ENCODE measurements at places on chromosomes 4 and X.

DNA sequence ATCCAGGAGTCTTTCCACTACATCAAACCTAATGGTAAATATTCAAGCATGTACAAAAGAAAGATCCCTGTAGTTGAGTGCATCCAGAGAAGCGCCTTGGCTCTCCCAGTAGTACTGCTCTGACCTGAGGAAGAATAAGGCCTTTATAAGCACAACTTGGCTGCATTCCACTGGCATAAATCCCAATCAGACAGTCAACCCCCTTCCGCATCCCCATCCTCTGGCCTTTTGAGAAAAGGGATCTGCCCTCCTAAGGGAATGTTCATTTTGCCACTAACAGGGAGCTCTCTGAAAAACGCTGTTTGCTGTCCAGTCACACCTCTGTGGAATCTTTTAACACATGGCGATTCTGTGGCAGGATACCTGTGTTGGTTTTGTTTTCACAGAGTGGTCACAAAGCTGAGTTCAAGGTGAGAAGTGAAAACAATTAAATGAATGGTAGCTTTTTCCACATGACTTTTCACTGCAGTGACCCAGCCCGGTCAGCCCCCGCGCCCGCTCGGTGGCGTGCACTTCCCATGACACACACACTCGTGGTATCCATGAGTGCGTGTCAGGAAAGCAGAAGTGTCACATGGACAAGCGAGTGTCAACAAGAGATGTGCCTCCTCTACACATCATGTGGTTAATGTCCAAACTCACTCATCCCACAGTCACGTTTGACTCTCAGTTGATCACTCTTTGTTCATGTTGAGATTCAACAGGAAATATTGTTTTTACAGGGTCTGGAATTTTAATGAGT is 112.2 kb upstream of the ENPP6 start:
- DNase-seq = no peak

- DNase-seq = peak; percentile 5
Observed at GRCh38 chrX:151042842-151043241, 59.7 kb downstream of the HMGB3 start.

- peak; percentile 30 for DNase-seq
Observed at GRCh38 chr4:52588771-52589591, 70.1 kb downstream of the USP46 start.

DNA sequence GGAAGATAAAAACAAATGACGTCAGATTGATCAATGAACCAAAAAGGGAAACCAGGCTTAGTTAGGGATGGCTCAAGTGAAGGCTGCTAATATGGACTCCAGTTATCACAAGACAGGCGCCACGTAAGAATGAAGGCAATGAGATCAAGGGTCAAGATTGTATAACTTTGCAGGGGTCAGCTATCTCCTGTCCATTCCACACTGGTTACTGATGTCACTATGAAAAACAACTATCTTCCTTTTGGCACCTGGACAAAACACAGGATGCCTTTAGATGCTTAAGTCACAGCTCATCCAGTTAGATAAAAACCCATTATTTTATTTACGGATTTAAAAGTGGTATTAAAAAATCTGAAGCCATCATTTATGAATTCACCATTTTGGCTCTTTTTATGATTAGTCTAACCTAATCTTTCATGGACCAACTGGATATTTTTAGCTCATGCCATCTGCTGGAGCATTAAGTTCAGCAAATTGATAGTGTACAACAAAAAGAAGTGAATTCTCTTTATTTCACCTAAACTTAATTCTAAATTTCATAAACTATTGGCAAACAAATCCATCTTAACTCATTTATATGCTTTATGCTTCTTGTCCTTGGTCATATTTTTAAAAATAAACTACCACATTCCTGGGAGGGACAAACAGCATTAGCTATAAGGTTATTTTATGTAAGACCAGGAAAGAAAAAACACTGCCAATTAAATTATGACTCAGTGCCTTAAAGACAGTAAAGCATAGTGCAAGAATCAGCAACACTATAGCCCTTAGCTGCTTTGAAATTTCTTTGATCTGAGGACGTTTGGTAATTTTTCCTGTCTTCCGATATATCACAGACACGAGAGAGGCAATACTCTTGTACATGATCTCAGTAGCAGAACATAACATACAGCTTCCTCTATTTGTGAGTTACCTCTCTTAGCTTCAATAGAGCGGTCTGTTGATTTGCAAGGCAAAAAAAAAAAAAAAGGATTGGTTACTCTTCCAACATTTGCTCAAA is 27.0 kb downstream of the DHX15 start:
- DNase-seq = no peak

- no peak for DNase-seq
Observed at GRCh38 chr4:174396599-174397110, 112.9 kb downstream of the CEP44 start.

- DNase-seq = no peak
Observed at GRCh38 chr4:127214016-127214415, 418.7 kb upstream of the INTU start.

DNA sequence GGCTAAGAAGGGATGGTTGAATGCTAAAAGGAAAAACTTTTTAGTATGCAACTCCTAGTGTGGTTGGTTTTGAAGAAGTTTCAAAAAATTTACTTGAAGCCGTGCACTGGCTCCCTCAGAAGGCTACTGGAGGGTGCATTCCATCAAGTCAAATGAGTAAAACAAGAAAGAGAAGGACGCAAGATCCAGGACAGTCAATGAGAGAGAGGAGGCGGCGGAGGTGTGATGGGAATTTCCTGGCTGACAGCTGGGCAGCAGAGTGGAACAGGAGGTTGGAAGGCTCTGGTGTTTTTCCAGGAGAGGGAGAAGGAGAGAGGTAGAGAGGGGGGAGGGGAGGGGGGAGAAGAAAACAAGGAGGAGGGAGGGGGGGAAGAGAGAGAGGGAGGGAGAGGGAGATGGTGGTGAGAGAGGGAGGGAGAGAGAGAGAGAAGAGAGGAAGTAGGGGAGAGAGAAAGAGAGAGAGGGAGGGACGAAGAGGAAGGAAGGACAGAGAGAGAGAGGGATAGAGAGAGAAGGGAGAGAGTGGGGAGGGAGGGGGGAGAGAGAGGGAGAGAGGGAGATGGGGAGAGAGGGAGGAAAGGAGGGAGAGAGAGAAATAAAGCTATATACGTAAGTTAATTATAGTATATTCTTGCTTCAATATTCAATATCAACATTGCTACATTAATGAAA is 126.4 kb downstream of the SH3KBP1 start:
- DNase-seq = no peak

DNA sequence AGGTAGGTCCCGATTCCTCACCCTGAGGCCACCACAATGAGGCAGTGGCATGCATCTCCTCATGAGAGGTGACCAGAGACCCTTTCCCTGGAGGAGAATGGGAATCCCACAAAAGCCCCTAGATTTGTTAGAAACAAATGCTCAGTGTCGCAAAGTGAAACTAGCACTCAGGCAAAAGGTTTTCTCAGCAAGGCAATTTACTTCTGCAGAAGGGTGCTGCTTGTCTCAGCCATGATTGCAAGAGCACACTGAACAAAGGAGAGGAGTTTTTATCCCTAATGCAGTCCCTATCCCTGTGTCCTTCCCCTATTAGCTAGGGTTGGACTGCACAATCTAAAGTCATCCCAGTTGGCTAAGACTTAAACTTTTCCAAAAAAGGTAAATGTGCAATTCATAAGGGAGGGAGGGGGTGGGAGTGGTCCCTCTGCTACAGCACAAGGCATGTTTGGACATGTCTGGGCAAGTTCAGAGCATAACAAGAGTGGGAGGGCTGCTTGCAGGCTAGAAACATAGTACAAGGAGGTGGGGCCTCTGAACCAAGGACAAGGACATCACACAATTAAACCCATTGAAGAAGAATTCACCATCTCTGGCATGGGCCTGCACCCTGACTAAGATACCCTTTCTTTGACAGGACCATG is 185.3 kb downstream of the CCNG2 start:
- no peak for DNase-seq

DNA sequence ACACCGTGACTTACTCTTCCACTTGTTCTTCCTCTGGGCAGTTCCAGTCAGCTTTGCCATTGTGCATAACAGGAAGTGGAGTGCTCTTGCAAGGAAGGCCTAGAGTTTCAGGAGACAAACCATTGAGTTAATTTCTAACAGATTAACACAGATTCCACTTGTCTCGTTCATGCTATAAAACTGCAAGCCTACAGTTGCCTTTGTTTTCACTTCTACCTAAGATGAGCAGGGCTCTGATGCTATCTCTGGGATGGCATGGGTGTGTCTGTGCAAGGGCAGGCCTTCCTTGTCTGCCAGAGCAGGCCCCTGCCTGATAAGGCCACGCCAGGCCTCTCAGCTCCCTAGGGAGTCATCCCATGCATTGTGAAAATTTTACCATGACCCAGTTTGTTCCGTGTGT is 67.7 kb upstream of the PGRMC2 start:
- no peak for DNase-seq

- no peak for DNase-seq
Observed at GRCh38 chrX:1601051-1601767, 9.8 kb downstream of the AKAP17A start.

DNA sequence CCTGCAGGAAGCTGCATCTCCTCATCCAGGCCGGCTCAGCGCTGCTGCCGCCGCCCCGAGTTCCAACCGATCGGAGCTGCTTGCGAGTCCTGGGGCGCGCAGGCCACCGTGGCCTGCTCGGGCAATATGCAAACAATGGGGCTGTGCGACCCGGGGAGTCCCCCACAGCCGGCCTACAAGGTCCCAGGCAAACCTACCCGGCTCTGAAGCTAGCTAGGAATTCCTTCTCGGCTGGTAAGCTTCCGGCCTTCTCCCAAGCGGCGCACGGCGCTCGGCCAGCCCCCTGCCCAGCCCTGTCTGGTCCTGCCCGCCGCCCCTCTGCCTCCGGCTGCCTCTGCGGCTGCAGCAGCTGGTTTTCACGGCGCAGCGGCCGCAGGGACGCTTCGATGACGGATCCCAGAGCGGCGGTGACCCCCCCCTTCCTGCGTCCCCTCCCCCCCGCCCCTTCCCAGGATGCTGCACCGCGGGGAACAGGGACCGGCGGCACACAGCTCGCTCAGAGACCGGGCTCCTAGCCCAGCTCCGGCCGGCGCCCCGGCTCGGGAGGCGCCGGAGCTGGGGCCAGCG is 59.4 kb downstream of the TSC22D3 start:
- no peak for DNase-seq

GRCh38 chr4:184613405-184613804 is 35.8 kb downstream of the CASP3 start:
- no peak for DNase-seq

- DNase-seq = no peak
Observed at GRCh38 chrX:71514367-71515037, 18.4 kb upstream of the OGT start.

DNA sequence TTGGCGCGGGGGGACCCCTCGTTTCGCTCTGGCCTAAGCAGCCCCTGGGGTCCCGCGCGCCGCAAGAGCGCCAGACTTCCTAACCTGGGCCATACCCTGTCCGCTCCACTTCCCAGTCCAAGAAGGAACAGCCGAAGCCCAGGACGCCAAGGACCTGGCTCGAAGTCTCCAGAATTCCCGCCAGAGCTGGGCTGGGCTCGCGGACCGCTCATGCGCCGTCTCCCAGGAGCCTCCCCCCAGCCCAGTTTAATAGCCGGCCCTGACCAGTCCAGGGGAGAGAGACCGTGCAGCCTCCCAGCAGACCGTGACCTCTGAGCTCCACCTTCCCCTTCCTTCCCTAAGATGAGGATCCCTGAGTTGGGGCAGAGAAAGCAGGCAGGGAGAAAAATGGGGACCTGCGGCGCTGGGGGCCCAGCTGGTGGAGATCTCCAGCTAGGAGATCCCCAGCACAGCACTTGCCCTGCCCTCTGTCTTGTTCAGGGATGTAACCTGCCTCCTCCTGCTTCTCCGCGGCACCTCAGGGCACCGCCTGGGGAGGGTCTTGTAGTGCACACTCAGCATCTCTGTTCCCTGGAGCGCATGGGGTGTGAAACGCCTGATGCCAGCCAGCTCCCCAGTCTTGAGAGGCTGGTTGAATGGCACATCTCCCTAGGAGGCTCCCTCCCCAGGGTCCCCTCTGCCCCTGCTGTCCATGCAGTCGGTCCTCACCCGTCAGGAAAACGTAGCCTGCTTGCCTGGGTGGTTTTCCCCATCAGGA is 1.2 kb upstream of the LETM1 start:
- DNase-seq = no peak

DNA sequence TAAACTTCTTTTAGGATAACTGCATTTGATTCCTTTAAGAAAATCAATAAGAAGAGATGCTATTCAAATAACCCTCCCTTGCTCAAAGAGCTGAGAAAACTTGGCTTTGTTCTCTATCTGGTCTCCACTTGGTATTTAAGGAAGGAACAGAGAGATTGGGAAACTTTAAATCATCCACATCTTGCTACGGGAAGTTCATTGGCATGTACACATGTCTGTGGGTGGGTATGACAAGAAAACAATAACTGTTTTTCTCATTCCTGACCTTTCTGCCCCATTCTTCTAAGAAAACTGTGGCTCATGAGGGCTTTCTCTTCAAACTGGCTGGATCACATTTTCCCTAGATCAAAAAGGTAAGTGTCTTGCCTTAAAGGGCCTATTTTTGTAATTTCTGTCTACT is 6.0 kb downstream of the SEL1L3 start:
- no peak for DNase-seq

GRCh38 chr4:36078319-36078718 is 166.0 kb downstream of the ARAP2 start:
- no peak for DNase-seq

GRCh38 chrX:40007131-40007755 is 90.5 kb downstream of the BCOR start:
- DNase-seq = no peak

DNA sequence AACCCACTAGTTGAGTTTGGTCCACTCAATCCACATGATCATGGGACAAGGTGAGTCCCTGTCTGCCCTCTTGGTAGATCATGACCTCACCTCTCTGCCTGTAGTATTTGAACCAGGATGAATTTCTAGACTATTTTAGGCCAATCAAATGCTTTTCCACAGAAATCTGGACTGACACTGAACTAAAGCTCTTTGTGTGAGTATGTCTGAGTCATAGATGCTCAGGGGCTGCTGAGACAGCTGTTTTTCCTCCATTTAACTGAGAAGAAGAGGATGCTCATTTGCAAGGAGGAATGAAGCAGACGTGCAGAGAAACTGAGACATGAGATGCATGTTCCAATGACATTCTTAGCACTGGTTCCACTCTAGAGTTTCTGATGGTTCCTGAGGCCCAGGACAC is 77.3 kb upstream of the TMEM47 start:
- DNase-seq = no peak

DNA sequence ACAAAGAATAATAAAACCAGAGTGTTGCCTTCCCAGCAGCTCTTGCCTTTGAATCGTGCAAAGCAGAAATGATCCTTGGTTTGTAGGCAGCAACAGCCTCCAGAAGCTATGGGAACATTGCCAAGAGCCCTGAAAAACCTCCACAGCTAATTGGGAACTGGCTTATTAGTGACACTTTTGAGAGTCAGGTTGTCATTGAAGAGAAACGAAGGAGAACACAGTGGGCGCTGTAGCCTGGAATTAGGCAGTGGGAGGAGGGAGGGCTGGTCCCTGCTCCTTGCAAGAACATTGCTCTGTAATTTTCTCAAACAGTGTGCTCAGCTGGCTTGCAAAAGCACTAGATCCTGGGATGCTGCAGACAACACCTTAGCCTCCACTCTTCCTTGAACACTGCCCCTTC is 331.5 kb upstream of the EMCN start:
- no peak for DNase-seq

DNA sequence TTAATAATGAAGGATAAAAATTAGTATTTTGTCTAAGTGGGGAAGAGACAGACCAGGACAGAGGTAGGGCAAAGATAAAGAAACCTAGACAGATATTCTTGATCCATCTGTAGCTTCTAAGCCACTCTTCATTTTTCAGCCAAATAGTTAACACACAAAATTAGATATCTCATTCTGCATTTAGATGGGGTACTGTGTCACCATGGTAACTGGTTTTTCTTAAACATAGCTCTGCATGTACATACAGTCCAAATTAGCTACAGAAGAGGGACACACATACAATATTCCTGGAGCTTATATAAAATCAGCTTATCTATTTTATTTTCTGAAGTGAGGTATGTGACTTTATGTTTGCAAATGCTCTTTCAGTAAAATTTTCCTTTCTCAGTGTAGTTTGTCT is 393.7 kb downstream of the PPP3CA start:
- no peak for DNase-seq
